GM13976 (cell line): ENCODE measurements at places on chromosomes 6 and 20.

DNA sequence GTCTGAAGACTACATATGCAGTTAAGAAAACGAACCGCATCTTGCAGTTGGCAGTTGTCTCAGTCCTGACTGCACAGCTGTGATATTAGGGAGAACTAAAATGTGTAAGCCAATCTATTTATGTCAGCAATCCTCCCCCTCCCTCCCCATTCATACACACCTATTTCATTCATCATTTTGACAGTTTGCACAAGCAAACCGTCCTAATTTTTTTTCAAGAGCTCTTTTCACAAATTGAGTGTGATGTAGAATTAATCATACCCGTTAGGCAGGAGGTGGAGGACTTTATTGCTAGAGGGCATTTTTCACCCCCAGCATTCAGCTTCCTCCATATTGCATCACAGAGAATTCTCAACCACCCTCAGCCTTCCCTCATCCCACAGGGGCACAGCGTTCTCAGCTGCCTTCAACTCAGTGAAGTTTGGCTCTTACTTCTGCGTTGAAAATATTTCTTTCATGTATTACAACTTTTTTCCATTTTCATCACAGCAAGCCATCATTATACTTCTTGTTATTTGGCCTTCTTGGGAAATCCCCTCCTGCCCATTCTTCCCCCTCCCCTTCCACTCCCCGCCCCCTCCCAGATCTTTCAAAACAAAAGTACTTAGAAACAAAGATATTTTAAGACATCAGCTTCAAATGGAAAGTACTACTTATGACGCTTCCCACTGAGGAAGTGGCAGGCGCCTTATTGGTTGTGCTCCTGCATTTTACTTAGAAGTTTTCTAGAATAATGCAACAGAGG, 37.5 kb downstream of the NOX3 start:
- peak; percentile 59 for DNase-seq

DNA sequence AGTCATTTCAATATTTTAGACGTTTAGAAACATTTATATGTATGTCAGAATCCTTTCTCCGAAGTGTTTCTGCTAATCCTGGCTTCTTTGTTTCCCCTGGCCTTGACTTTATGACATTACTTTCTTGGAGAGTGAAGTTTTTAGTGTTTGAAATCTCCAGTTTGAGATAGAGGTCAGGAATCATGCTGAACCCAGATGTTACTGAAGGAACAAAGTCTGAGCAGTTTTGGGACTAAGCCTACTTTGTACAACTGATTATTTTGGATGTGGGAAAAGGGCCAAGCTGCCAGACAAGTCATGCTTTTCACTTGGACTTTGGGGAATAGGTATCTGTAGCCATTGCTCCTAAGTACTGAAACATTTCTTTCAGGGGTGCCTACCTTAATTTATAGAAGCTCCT, 2.3 kb downstream of the RNF144B start:
- DNase-seq = no peak

DNA sequence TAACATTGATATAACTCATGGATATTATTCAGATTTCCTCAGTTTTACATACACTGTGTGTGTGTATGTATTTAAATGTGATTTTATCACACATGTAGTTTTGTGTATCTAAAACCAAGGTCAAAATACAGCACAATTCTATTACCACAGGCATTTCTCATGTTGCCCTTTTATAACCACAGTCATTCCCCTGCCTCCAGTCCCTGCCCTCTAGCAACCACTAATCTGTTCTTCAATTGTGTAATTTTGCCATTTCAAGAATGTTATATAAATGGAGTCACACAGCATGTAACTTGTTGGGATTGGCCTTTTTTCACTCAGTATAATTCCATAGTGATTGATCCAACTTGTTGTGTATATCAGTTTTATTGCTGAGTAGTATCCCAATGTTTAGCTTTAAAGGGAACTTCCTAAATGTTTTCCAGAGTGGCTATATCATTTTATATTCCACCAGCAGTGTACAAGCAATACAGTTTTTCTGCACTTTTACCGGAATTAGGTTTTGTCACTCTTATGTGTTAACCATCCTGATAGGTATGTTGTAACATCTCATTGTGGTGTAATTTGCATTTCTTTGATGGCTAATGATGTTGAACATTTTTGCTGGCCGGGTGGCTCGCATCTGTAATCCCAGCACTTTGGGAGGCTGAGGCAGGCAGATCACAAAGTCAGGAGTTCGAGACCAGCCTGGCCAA, 338.2 kb downstream of the SOX4 start:
- DNase-seq = no peak

DNA sequence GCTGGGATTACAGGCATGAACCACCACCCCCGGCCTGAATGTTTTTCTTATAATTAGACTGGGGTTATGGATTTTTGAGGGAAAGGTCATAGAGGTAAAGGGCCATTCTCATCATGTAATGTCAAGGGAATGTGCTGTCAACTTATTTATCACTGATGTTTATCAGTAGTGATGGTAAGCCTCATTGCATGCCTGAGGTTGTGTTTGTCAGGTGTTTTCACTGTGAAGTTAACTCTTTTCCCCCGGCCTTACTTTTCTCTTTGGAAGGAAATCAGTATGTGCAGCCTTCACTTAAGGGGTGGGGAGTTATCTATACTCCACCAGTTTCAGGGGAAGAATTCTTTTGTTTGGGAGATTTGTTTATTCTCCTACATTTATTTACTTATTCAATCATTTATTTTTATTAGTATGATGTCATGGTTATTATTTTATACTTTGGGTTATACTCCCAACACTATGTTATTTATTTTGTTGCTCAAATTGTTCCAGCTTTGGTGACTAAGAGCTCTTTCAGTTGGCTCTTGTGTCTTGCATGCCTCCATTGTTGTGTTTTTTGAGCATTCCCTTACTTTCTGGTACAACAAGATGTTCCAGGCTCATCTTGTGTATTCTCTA, 2.8 kb upstream of the SLC17A5 start:
- DNase-seq = no peak

DNA sequence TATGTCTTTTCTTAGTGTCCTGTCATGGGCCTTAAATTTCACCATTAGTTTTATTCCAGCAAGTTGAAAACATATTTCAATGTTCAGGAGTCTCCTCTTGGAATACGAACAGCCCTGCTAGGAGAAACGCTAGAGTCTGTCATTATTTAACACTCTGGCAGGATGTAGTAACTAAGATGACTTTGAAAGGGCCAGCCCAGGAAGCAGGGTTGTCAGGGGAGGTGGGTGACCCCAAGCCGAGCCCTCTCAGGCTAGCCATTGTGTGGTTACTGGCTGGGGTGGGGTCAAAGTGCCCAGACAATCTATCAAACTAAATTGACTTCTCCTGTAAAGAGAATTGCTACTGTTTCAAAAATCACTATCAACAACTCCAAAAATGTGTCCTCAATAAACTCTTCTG, 67.8 kb downstream of the LY86 start:
- DNase-seq = no peak

GRCh38 chr6:85865420-85866369, 223.0 kb upstream of the SYNCRIP start:
- DNase-seq = peak; percentile 21

GRCh38 chr6:11921017-11921438, 91.1 kb upstream of the HIVEP1 start:
- no peak for DNase-seq

DNA sequence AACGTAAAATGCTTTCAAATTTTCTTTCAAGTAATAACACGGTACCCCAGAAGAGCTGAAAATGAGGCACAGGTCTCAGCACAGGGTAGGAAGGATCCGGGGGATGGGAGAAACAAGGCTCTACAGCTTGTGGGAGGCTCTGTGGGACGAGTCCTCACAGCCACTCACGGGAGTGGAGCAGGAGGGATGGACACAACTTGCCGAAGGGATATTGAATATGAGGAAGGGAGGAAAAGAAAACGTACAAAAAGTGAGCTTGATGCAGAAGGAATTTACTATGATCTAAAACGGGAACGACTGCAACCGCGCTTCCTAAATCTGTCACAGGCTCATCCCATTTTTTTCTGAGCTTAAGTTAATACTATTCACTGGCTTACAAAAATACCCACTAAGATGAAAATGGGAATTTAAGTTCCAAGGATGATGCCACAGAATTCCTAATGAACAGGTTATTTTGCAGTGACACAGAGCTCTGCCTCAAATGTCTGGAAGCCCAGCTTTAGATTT, 72.9 kb downstream of the FYN start:
- DNase-seq = no peak

- DNase-seq = no peak
These were observed 204.9 kb downstream of the FOXA2 start for GRCh38 chr20:22379472-22379871.

- DNase-seq = peak; percentile 78
These were observed 12.8 kb upstream of the DNAAF9 start for GRCh38 chr20:3420211-3420707.

- DNase-seq = peak; percentile 57
These were observed at the start of gene TFAP2C for GRCh38 chr20:56628873-56629463. TFAP2C (plus strand) TSS chr20:56629306; CDS start chr20:56629545, 239 bp downstream.

- no peak for DNase-seq
These were observed 119.7 kb downstream of the ADGRG6 start for GRCh38 chr6:142421285-142422117.

- no peak for DNase-seq
These were observed 611.7 kb downstream of the UTRN start for GRCh38 chr6:144896871-144897270.

GRCh38 chr6:37305841-37306425, 47.9 kb upstream of the RNF8 start:
- DNase-seq = no peak

DNA sequence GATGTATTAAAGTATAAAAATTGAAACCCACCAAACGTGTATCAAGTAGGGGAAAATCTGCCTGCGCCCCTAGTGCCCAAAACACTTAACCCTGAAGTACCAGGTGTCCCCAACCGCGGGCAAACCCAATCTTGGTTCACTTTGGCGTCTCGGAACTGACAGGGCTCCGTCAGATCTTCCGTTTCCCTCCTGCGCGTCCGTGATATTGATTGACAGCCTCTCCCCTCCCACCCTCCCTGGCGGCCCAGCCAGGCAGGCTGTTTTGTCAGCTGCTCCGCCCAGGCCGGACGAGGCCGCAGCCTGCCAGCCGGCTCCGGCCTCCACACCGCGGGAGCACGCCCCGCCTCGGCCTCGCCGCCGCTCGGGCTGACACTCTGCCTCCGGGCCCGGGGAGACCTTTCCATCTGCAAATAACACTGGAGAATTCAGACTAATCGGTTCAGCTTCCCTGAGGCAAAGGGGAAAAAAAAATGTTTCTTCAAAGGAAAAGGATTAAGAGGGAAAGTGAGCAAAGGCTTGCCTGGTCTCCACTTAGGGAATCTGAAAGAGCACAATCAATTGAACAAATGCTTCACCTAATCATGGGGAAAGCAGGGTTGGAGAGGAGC, 234.9 kb upstream of the MCHR2 start:
- DNase-seq = peak; percentile 88

GRCh38 chr20:33103556-33103955, 24.1 kb downstream of the BPIFB4 start:
- no peak for DNase-seq
